ENCODE measurements at places on chromosomes 16 and 17.

GRCh38 chr17:47993964-47994363 is 23.1 kb downstream of the CDK5RAP3 start:
- DNase-seq: no peak

GRCh38 chr16:68564382-68564985 is 25.4 kb downstream of the ZFP90 start:
- DNase-seq: no peak

DNA sequence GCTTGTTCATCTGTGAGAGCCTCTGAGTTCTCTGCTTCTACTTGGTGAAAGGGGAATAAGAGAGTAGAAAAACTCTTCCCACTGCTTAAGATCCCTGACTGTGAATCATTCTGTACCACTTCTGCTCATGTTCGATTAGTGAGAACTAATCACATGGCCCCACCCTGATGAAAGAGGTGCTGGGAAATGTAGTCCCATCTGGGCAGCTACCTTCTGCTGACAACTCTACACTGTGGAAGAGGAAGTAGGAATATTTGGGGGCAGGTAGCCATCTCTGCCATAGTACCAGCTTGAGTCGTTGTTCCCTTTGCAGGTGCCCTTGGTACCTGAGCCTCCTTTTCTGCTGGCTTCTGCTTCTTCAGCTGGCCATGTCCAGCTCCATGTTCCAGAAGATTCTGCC is 29.9 kb downstream of the NKD1 start:
- no peak for DNase-seq

DNA sequence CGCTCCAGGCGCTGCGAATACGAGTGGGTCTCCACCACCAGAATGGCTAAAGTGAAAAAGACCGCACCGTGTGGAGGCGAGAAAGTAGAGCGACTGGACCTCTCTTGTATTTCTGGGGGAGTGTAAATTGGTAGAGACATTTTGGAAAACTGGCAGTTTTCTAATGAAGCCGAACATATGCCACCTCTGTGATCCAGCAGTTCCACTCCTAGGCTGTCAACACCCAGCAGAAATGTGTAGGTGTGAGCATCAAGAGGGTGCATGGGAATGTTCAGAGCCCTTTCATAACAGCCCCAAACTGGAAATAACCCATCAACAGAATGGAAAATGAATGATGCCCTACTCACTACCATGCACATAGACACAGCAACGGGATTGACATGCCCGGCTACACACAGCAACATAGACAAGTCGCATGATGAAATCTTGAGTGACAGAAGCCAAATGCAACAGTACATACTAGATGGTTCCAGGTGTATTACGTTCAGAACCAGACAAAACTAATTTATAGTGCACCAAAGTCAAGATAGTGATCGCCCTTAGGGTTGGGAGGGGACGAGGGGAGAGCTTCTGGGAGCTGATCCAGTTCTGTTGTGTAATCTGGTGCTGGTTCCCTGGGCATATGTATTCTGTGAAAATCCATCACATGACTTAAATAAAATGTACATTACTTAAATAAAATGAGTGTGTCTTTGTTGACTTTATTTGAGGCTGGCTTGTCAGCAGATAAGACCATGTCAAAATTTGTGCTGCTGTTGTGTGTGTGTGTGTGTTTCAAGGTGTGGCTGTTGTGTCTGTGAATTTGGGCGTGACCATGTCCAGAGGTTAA is 877 bp upstream of the BCL7C start:
- DNase-seq: no peak

GRCh38 chr17:68732301-68732749 is 131.2 kb upstream of the FAM20A start:
- DNase-seq: no peak

DNA sequence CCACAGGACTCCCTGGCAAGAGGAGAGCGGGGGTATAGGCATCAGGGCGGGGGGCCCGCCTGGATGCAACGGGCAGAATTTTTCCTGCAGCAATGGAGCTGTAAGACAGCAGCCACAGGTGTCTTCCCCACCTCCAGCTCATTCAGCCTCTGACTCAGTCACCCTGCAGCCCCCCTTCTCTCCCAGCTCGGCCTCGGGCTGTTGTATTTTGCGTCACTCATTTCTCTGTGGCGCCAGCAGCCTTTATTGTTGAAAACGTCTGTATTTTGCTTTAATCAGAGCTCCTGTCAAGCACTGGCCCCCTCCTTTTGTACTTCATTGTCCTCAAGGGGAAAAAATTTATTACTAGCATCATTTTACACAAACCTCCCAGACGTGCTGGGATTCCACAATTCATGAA is 117.7 kb downstream of the WSCD1 start:
- no peak for DNase-seq

DNA sequence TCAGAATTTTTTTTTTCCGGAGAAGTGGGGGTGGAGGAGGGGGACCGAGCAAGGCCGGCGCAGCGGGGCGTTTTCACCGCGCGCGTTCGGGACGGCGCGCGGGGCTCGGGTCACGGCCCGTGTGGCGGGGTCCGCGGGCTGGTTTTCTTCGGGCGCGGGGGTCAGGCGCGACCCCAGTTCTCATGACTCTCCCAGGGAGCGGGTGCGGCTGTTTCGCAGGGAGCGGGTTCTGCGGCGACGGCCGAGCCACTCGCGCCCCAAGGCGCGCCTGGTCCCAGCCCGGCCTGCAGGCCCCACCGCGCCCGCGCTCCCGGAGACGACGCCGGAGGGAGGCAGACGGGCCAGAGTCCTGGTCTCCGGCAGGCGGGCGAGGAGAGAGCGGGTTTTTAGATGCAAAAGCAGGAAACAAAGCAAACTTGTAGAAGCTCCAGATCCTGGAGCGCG is 1.0 kb downstream of the BAHCC1 start:
- no peak for DNase-seq

GRCh38 chr17:39672522-39673334 is 4.5 kb downstream of the PNMT start:
- DNase-seq: no peak

- no peak for DNase-seq
These were observed 500.7 kb upstream of the HSBP1 start for GRCh38 chr16:83306961-83307593.

- DNase-seq: no peak
These were observed 508.1 kb downstream of the HAPSTR1 start for GRCh38 chr16:9599415-9600120.

GRCh38 chr16:46889942-46890300 is 5.8 kb downstream of the GPT2 start:
- DNase-seq: no peak

GRCh38 chr16:1174477-1175357 is 21.8 kb downstream of the CACNA1H start:
- no peak for DNase-seq

DNA sequence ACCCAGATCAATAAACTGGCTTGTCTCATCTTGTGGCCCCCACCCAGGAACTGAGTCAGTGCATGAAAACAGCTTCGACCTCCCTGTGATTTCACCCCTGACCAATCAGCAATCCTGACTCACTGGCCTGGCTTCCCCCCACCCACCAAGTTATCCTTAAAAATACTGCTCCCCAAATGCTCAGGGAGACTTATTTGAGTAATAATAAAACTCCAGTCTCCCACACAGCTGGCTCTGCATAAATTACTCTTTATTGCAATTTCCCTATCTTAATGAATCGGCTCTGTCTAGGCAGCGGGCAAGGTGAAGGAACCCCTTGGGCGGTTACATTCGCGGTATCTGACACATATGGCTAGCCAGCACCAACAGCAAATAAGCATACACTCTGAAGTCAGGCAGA is 9.8 kb upstream of the RABEP1 start:
- DNase-seq: no peak

GRCh38 chr16:49632795-49633184 is 223.1 kb downstream of the ZNF423 start:
- no peak for DNase-seq

DNA sequence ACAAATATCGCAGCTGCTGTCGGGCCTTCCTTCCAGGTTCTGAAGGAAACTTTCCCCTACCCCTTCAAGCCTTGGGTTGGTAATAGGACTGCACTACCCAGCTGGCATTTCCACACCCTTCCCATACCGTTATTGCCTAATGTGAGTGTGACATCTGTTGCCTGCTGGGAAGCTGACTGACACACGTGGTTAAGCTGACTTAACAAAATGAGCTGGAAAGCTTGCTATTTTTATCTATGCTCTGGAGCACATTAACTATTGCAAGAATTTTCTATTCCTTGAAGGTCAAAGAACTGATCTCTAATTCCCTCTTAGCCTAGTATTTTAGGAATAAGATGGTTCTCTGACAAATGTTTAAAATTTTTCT is 79.5 kb downstream of the PMP22 start:
- no peak for DNase-seq

GRCh38 chr16:65315081-65315780 is 193.4 kb upstream of the CDH11 start:
- DNase-seq: no peak

DNA sequence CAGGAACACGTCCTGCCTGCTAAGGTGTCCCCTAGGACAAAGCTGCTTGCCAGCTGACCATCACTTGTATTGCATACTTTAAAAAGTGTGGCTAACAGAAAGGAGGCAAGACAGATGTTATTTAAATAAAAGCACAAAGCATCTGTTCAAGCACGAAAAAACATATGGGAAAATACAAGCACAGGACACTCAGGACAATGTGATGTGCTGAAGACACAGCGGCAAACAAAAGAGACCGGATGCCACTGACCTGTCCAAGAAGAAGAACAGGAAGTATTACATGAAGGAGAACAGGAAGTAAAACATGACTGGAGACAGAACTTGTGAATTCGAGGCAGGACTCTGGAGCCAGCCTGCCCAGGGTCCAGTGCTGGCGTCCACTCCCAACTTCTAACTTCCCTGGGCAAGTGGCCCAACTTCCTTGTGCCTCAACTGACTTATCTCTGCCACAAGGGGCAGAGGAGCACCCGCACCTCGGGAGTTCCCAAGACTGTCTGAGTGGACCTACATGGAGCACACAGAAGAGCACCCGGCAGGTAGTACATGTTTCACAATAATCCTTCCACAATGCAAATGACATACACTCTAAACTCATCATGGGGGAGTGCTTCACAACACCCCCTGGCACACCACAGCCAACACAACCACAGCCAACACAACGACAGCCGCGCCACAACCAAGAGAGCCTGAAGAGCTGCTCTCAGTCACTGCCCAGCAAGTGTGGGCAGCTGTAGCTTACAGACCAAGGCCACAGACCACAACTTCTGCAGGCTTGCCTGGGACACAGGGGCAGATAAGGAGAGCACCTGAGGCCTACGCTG is 36.6 kb downstream of the ANKRD11 start:
- DNase-seq: no peak

DNA sequence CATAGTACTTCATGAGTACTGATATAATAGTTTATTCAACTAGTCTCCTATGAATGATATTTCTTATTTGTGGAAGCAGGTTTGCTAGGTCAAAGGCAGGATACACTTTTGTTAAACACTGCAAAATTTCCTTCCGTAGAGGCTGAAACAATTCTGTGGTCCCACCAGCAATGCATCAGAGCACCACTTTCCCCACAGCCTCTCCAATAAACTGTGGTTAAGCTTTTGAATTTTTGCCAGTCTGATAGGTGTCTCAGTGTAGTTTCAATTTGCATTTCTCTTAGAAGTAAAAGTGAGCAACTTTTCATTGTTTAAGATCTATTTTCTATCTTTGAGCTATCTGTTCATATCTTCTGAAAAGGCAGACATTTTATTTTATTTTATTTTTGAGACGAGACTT is 36.4 kb upstream of the CORO6 start:
- DNase-seq: no peak

DNA sequence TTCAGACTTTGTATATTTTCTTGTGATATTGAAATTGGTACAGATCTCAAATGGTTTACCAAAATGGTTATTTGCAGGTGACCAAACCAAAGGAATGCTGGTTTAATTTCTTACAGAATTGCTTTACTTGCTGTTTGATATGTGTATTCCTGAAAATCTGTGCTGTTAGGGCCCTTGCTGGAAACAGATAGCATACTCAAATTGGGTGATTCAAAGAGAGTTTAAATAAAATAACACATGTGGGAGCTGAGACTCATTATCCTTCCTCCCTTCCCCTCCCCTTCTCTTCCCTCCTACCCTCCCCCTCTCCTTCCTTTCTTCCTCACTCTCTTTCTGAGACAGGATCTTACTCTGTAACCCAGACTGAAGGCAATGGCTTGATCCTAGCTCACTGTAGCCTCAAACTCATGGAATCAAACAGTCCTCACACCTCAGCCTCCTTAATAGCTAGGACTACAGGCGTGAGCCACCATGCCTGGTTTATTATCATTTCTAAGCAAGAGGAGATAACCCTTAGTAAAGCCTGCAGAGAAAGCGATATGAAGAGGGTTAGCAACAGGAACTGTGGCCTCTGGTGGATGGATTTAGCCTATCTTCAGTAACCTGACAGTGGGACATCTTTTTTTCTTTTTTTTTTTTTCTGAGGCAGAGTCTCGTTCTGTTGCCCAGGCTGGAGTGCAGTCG is 141.9 kb downstream of the BCAS3 start:
- DNase-seq: no peak

- DNase-seq: no peak
These were observed 37.9 kb downstream of the ATP2C2 start for GRCh38 chr16:84406006-84406963.

GRCh38 chr17:74115586-74115985 is 87.9 kb upstream of the RPL38 start:
- DNase-seq: no peak

GRCh38 chr17:58755577-58756245 is at the start of gene PPM1E:
PPM1E (plus strand) TSS chr17:58755854.
- peak; percentile 15 for DNase-seq

DNA sequence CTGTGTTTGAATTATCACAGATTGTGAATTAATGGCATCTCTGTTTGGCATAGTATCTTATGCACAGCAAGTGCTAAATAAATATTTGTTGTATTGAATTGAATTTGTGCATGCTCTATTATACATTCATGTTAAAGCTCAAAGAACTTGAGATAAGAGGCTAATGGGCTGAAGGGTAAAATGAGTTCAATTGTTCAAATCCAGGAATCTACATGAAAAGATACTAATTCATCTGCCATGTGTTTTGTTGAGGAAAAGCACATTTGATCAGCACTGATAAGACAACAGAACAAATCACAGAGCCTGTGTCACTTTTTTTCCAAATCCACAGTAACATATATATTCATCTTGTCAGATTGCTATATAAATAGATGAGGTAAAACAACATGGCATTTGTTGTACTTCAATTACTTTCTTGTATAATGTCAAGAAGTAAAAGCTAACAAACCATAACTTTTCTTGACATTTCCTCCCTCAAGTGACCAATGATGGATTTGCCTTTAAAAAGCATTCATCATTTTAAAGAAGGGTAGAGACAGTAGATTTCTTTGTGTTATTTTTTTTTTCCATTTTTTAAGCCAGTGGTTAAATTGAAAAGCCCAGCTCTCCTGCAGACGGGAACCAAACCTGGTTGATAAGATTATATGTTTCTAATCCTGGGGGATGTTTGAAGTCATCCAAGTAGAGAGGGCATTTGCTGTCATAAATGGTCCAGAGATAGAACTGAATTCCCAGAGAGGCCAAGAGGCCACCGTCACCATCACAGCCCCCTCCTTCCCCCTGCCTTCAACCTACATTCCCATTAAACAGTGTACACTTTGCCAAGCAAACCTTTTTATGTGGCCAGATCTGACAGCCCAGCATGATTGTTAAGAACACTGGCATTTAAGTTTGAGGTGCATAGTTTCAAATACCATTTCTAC is 123.0 kb downstream of the CHD9NB start:
- no peak for DNase-seq

Data from stimulated activated CD4-positive, alpha-beta T cell treated with anti-CD3 and anti-CD28 coated beads, Interleukin-1b, Interleukin-23, amount 100 ng/mL, for 1 hour (primary cell).